Right ventricle myocardium superior (tissue), 1 donor: ENCODE measurements at places on chromosomes 11 and 22.
A peak's percentile ranks its signal among the peaks of the same experiment; 100 is the strongest.

DNA sequence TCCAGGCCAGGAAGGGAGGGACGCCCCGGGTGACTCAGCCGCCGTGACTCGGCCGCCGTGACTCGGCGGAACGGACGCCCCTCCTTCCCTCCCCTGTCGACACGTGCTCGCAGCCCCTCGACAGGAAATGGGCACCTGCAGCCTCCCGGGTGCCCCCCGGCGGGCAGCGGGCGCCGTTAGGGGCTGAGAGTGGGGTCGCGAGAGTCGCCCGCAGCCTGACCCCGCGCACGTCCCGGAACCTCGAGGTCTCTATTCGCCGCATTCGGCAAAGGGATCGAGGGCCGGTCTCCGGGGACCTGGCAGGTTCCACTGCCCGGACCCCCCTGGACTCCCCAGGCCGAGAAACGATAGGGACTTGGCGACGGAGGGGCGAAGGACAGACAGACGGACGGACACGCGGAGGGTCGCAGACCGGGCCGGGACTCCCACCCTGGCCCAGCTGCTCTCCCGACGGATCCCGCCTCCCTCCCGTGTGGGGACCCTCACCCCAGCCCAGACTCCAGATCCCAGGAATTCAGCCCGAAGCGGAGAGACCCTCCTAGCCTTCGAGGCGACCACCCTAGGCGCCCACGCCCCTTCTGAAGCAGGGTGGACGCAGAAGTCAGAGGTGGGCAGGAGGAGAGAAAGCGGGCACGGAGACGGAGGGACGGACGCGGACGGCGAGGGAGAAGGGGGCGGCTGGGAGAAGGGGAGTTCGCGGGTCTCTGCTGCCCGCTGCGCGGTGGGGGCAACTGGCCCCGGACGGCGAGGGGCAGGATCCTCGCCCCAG lies 648 bp downstream of the FOSL1 start:
- peak; percentile 64 for DNase-seq

DNA sequence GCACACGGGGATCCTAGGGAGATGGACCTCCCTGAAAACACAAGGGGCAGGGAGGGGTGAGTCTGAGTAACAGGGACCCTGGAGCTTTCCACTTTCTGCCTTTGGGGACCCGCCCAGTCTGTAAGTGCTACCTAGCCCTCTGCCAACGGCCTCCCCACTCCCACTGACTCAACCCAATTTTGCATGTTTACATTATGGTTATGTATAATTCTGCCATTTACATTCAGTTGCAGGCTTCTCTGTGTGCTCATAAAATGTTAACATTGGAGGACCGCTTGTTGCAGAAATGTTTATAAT lies 105.8 kb downstream of the DSCAML1 start:
- DNase-seq: no peak

DNA sequence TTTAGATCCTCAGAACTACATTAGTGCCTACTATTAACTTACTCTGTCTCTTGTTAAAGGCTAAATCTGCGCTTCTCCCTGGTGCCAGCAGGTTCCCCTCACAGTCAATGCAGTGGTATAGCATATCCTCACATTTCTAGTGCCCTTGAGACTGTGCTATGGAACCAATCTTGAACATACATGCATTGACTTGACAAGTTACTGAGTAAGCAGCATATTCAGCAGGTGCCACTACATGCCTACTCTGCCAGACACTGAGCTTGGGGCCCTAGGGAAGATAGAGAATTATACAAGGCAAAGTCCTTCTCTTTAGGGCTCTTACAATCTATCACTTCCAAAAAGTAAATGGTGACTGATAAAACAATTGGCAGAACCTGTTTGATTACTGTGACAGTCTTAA lies 3.2 kb downstream of the FUT4 start:
- no peak for DNase-seq

GRCh38 chr11:71542879-71543777 lies 5.1 kb upstream of the KRTAP5-9 start:
- DNase-seq: no peak

- DNase-seq: no peak
Measured at GRCh38 chr22:41766476-41766875, 34.0 kb upstream of the CCDC134 start.

- DNase-seq: no peak
Measured at GRCh38 chr11:132171031-132171430, 800.6 kb downstream of the NTM start.

DNA sequence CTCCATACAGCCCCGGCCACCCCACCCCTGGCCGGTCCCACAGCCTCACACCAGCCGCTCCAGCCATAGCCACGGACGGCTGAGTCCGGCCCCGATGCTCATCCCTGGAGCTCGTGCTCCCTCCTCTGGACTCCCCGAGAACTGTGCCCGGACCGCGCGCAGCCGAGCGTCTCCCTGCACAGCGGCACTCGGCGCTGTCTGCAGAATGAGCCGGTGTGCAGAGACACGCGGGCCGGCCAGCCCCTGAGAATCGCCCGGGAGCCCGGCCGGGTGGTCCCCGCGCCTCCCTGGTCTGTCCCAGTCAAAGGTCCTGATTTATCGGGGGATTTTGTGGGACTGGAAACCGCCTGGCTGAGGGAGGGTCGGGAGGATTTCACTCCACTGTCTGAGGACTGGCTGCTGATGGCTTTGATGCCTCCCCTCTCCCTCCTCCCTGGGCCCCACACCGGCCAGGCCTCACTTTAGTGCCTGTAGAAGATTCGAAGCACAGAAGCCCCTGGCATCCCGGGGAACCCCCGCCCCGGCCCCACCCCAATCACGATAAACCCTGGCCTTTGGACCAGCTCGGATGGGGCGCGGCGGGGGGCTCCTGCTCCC lies 102.7 kb downstream of the BRD1 start:
- DNase-seq: peak; percentile 70

- no peak for DNase-seq
Measured at GRCh38 chr22:27723158-27723557, 78.4 kb downstream of the MN1 start.

- no peak for DNase-seq
Measured at GRCh38 chr22:31160328-31160978, 471 bp downstream of the RNF185 start.

DNA sequence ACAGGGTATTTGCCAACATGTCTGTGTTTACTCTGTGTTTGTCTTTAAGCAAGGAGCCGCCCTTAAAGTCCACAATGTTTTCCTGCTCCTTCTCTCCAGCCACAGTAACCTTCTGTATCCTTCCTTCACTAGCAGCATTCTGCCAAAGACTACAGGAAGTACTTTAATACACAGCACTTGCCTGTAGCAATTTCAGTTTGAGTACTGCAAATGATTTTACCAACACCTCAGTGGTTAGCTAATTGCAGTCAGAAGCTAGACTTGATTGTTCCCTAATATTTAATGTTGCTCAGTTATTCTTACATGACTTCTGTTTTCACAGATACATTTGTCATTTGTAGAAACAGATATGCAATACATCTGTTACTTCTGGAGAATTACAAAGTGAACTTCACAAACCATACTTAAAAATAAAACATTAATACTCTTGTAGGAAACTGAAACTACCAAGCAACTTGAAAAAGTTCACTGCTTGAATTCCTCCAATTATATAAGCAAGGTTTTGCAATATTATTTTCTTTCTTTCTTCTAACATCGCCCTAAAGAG lies 69.1 kb downstream of the FCHSD2 start:
- DNase-seq: no peak

DNA sequence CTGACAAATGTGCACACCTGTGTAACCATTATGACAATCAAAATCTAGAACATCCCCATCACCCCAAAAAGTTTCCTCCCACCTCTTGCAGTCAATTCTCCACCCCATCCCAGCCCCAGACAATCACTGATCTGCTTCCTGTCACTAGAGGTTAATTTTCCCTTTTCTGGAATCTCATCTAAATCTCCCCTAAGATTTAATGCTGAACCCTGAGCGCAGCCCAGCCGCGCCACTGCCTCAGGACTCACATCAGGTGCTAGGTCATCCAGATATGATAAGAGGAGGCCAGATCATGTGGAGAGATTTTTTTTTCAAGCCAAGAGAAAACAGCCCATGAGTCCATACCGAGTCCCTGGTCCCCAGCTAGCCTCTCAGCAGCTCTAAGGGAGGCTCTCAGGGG lies 4.3 kb upstream of the TMPRSS13 start:
- no peak for DNase-seq

- DNase-seq: no peak
Measured at GRCh38 chr11:60251485-60252212, 8.7 kb upstream of the MS4A4E start.

DNA sequence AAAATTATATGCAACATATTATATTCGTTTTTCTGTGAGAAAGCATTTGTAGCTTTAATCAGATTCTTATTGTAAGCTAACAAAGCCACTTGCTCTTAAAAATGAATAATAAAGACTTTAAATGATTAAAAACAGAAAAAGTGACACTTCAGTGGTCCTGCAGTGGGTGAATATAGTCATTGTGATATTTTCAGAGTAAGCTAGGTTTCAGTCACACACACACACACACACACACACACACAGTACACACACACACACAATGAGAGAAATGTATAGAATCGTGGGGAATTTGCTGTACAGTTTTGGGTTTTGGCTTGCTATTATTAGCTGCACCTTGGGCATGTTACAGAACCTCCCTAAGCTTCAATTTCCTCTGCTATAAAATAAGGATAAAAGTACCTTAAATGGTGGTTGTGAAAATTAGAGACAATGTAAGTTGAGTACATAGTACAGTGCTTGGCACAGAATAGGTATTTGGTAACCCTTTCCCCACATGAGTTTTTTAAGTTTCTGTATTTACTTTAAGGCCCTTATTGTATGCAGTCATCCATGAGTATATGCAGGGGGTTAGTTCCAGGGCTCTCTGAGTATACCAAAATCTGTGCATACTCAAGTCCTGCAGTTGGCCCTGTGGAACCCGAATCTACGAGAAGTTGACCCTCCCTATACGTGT lies 39.8 kb downstream of the CSTPP1 start:
- DNase-seq: no peak

- DNase-seq: no peak
Measured at GRCh38 chr22:48849219-48849912, 978.3 kb downstream of the BRD1 start.

DNA sequence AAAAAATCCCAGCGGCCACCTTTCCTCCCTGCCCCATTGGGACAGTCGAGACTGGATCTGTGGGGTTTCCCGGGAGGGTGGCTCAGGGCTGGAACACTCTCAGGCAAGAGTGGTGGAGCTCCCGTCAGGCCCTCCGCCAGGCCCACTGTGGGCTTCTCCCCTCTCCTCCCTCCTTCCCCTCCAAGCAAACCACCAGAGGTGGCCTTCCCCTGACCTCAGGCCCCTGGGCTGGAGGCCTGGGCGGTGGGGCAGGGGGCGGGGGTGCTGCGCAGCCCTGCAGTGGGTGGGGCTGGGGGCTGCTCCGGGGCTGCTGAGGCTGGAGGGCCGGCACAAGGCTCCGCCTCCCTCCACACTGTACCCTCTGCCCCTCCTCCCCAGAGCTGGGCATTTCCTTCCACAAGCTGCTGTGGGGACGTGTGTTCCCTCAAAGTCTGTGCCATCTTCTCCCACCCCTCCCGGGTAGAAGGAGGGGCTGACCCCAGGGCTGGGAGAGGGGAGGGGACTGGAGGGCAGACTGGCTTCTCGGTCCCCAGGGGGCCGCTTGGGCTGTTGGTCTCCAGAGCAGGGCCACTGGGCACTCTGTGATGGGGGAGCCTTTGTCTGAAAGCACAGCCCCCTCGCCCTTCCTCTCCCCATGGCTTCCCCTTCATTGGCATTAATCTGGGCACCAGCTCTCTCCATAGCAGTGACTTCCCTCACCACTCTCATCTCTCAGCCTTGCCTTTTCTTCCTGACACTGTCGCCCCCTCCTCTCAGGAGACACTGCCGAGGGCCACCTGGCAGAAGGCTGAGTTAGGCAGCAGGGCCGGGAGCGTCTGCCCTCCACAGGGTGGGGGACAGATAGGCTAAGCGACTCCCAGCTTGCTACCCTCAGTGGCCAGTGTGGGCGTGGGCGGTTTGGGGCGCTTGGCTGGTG lies 7.1 kb downstream of the RCOR2 start:
- DNase-seq: no peak

- DNase-seq: no peak
Measured at GRCh38 chr11:76778874-76779273, 4.3 kb upstream of the TSKU start.

GRCh38 chr11:13235895-13236294 lies 41.7 kb upstream of the BMAL1 start:
- DNase-seq: no peak

DNA sequence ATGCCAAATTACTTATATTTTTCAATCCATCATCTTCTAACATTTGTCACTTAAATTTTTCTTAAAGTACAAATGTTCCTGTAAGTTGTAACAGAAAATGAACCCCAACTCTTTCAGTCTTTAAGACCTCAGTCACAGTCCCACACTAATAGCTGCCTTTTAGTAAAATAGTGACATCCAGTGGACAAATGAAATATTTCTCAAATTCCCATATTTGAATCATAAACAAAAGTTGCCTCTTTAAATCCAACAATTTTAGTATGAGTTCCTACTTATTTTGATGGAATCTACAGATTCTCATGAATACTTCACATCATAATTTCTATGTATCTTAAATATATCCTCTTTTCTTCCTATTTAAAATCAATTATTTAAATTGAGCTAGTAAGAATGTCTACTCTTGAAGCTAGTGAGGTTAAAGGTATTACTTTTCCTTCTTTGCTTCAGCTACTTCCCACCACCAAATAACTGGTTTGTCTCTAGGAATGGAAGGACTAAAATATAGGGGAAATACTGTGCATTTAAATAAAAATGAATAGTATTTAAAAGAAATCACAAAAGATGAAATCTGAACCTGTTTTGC lies 9.2 kb downstream of the LIN7C start:
- DNase-seq: no peak

DNA sequence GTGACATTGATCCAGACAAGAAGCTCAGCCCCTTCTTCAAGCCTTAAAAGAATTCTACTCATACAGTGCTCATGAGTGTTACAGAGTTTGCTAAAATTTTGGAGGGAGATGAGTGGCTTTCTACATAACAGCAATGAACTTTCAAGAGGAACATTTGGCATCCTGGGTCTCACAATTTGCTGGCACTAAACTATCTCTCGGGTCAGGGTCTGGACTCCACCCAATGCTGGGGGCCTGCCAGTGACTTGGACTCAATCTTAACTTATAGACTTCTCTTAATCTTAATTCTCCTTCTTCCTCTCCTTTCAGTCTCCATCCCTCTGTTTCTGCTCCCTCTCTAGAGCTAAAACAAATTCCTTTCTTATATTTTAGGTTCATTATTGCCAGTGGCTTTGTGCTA lies 317.9 kb downstream of the TMEM135 start:
- DNase-seq: peak; percentile 56

GRCh38 chr22:46803031-46803880 lies 40.8 kb downstream of the TBC1D22A start:
- peak; percentile 74 for DNase-seq

DNA sequence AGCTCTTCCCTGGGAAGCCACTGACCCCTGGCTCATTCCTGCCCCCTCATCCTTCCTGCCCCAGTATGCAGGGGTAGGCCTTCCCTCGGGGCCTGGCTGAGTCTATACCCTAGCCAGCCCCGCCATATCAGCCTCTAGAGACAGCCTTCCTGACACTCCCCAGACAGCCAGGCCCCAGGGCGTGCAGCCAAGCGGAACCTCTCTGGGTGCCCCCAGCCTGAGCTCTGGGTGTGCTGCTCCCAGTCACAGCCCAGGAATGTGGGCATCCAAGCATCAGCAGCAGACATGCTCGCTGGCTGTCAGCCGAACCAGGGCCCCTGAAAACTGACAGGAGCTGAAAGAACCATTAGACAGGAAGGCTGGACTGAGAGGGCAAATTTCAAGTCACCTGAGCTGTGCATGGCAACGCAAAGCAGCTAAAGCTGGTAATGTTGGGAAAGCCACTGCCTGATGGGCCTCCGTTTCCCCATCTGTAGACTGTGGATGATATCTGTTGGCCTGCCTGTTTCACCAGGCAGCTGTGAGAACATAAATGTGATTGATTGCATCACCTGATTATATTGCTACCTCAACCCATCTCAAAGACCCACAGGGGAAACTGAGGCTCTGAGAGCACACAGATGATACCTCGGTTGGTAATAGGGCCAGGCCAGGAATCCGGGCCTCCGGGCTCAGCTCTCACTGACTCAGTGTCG lies 93.2 kb downstream of the LRRC32 start:
- DNase-seq: peak; percentile 86
